ENCODE measurements at places on chromosomes 2 and 18.

DNA sequence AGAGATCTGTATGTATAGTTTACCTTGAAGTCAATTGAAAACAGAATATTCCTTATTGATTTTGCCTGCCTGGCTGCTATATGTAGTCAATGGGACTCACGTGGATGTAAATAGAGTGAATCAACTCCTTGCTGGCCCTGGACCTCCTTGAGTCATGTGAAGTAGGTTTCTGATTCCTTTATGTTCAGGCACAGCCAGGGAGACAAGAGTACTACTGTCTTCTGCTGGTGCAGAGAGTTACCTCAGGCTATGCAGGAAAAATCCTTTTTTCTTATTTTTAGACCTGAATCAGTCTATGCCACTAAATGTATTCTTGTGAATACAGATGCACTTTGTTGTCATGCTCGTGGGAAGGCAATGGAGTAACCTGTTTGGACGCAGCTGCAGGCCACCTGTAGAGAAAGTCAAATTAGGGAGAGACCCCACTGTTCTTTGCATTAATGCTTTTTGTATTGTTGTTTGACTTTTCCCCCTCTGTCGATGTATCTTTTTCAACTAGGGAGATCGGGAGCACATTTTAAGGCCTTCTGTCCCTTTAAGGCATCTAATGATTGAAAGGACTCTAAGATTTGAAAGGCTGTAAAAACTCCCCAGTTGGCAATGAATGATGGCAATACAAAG, 473.9 kb downstream of the ARHGAP15 start:
- no peak for DNase-seq

GRCh38 chr2:15034860-15035259, 402.3 kb downstream of the LRATD1 start:
- DNase-seq, result no peak

DNA sequence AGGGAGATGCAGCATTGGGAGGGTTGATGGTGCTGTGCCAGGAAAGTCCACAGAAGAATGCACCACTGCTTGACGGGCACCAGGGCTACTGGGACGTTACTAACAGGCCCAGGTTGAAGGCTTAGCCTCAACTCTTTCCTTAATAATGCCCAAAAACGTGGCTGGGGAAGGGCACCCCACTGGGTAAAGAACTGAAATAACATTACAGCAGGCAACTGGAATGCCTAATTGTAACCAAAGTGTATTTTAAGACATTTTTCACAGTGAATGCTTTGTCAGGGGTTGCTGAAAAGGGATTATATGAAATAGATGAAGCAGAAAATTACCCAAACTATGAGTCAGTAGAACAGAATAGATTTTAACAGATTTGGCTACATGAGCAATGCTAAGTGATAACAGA, 191.3 kb downstream of the CMPK2 start:
- DNase-seq, result no peak

DNA sequence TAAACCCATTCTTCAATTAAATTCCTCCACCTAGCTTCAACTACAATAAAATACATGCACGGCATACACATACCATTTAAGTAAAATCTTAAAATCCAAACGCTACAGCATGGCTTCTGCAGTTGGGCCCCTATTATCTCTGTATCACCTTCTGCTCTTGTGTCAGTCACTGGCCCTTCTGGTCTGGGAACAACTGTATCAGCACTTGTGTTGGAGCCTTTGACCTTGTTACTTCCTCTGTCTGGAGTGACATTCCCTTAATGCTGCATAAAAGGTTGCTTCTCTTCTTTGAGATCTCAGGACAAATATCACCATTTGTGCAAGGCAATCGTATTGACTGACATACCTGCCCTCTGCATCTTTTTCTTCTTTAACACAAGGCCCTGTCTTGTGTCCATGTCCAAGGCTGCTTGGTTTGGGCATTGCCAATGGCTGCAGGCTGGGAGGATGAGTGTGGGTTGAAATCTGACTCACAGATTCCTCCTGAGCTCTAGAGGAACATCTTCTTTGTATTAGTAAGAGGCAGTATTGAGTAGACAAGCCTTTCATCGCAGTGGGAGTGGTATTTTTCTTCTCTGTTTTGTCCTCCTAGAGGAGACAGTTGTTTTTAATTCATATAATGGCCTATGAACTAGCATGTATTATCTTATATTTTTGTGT, 267.8 kb upstream of the TRIB2 start:
- DNase-seq, result no peak

GRCh38 chr2:74481961-74482800, 617 bp downstream of the CCDC142 start:
- peak; percentile 44 for DNase-seq

DNA sequence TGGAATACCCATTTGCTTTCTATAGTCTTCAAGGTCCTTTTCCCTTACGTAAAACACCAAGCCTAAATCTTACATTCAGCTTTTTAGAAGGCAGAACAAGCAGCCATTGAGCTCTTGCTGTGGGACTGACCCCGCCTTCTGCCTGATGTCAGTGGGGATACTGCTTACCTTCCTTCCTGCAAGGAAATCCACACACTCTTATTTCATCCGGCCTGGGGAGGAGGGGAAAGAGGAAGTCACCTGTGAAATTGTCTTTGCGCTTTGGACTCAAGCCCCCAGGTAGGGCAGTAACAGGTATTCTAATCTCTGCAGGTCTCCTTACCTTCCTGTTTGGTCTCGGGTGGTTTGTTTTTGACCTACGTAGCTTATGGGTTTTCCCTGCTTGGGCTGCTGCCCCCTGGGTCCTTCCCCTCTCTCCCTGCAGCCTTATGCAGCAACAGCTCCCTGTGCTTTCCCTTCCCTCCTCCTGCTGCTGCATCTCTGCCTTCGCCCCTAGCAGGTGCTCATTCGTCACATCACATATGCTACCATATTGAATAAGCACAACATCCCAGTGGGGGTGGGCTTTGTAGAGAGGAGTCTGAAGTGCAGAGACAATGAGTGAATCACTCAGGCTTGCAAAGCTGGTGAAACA, 402.5 kb upstream of the TRIB2 start:
- no peak for DNase-seq

DNA sequence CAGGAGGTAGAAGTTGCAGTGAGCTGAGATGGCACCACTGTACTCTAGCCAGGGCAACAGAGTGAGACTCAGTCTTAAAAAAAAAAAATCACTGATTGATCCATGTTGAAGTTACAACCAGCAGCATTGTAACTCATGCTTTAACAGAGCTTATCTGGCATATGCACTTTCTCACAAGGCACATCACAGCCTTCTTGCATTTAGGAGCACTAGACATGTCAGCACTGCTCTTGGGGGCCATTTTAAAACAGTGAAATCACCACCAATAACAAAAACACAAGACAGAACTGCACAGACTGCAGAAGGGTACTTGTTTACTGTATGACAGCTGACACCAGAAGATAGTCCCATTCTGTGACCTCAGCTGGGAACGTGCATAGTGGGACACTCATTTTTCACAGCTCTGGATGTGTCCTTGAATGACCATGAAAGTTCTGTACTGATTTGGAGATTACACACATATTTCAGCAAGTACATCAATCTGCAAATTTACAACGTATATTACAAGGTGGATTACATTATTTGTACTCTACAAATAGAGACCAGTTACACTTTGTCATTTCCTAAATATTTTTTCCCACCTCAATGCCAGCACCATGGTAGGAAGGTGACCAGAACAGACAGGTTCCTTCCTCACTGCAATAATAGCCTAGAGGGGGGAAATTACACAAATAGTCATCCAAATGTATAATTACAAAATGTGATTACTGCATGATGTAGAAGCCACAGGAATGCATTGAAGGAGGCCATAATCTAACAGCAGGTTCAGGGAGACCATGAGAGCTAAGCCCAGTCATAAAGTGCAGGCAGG, 35.1 kb downstream of the CCBE1 start:
- no peak for DNase-seq

DNA sequence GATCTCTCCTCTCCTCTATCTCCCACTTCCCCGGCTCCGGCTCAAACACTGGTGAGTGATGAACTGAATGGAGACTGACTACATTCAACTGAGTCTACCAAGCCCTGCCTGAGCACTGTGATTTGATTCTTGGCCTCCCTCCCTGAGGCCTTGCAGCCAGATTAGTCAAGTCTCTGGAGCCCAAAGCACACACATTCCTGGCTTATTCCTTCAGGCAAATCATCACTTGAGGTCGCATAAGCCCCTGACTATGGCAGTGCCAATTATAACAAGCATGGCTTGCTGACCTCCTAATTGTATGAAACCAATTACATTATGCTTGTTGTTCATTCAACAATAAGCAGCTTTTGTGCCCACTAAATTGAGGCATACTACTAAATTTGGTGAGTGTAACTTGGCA, 34.6 kb downstream of the EFEMP1 start:
- DNase-seq, result no peak

Measured in stimulated activated CD4-positive, alpha-beta T cell treated with anti-CD3 and anti-CD28 coated beads, Interleukin-4, amount 100 ng/mL, for 48 hours (primary cell).